ENCODE measurements at places on chromosomes 16 and 17. TPM values are rescaled to one million over a fixed set of nuclear protein-coding genes. Genes with fewer than 3 reads are reported as not detected.

GPT2 gene
- 113 TPM for total RNA-seq

BAHCC1 gene
- 3.8 TPM for total RNA-seq

CHAD gene
- total RNA-seq: 0.19 TPM

PDE6G gene
- total RNA-seq: not detected

TP53TG3E gene
- total RNA-seq: not detected

CIAPIN1 gene
- 42.9 TPM for total RNA-seq

NDUFAF8 gene
- 35.1 TPM for total RNA-seq

DNA sequence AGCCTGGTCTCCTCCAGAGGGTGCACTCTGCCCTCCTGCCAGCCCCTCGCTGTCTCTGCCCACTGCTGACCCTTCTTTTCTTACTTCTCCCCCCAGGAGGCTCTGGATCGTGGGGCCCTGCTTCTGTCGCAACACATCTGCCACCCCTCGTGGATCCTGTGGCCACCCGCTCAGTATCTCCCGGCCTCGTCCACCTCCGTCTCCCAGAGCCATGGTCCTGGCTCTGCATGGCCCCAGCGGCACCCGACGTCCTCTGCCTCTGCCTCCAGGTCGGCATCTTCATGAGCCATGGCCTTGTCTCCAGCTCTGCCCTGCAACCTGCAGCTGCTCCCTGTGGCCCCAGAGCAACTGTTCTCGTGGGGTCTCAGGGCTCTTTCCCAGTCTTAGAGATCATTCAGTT is 12.1 kb upstream of the ACSF3 start:
- DNase-seq: no peak
- H3K4me1 ChIP-seq: no peaks in the 10 kb centered on the region
- H3K27me3 ChIP-seq: no peaks in the 10 kb centered on the region
- H3K4me3 ChIP-seq: no peak overlapping the region

- H3K27ac ChIP-seq: peak overlapping the region; percentile 94
- H3K27me3 ChIP-seq: no peaks in the 10 kb centered on the region
- H3K4me3 ChIP-seq: no peak overlapping the region
- peaks cover 4% of the 10 kb centered on the region for H3K36me3 ChIP-seq
- peaks cover 32% of the 10 kb centered on the region for H3K4me1 ChIP-seq
Observed at GRCh38 chr17:77462090-77462489, 321.3 kb downstream of the SEC14L1 start.

GRCh38 chr17:63419949-63420867 is 25.9 kb downstream of the CYB561 start:
- peaks cover 70% of the 10 kb centered on the region for H3K36me3 ChIP-seq
- no peak overlapping the region for H3K27ac ChIP-seq
- no peak overlapping the region for H3K4me3 ChIP-seq
- no peaks in the 10 kb centered on the region for H3K27me3 ChIP-seq
- H3K4me1 ChIP-seq: peaks cover 20% of the 10 kb centered on the region
- no peak for DNase-seq

GRCh38 chr17:52024300-52024870 is 134.1 kb downstream of the CA10 start:
- no peaks in the 10 kb centered on the region for H3K27me3 ChIP-seq
- no peaks in the 10 kb centered on the region for H3K4me1 ChIP-seq
- no peak for DNase-seq
- no peak overlapping the region for H3K4me3 ChIP-seq

GRCh38 chr16:85153046-85153445 is 40.8 kb upstream of the CIBAR2 start:
- no peaks in the 10 kb centered on the region for H3K27me3 ChIP-seq
- no peak overlapping the region for H3K4me3 ChIP-seq
- DNase-seq: no peak
- peaks cover 14% of the 10 kb centered on the region for H3K4me1 ChIP-seq
- H3K36me3 ChIP-seq: no peaks in the 10 kb centered on the region
- H3K27ac ChIP-seq: no peak overlapping the region

DNA sequence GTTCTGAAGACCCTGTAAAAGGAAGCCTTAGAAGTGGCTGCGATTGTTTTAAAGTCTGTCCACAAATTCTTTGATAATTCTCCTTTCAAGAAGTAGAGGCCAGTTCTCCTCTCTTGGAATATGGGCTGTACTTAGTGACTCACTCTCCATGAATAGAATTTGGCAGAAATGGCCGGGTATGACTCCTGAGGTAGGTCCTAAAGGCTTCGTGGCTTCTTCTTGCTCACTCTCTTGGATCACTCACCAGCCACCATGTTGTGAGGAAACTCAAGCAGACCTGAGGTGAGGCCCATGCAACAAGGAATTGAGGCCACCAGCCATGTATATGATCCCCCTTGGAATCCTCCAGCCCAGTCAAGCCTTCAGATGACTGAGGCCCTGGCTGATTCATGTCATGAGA is 75.8 kb downstream of the WWOX start:
- H3K27ac ChIP-seq: no peak overlapping the region
- no peaks in the 10 kb centered on the region for H3K27me3 ChIP-seq
- no peak overlapping the region for H3K4me3 ChIP-seq
- H3K36me3 ChIP-seq: no peaks in the 10 kb centered on the region

DNA sequence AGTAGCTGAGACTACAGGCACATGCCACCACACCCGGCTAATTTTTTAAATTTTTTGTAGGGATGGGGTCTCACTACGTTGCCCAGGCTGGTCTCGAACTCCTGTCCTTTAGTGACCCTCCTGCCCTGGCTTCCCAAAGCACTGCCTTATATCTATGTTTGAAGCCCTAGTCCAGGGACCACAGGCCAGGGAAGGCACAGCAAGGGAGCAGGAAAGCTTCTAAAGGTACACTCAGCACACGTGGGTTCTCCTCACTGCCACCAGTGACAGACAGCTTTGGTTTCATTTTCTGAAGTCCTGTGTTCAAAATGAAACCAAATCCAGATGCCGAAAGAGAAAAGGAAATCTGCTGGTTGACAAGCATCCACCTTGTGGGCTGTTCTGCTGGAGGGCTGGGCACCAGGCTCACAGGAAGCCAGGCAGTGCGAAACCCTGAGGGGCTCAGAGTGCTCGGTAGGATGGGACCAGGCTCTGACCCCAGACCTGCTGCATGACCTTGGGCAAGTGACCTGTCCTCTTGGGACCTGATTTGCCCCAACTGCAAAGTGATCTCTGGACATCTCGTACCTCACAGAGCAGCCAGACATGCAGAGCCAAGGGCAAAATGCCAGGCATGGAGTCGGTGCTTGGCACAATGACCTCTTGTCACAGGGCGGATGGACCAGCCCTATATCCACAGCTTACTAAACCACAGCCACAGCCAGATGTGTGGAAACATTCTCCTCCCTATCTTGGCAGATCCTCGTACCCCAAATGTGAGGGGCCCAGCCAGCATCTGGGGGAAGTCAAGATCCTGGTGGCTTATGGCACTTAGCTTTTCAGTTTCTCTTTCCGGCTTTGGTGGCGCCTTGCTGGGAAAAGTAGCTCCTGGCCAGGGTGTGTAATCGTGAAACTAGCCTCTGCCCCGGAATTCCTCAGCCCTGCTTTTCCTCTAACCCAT is 2.8 kb upstream of the SOCS1 start:
- no peaks in the 10 kb centered on the region for H3K36me3 ChIP-seq
- DNase-seq: no peak
- peak overlapping the region; percentile 36 for H3K27ac ChIP-seq
- H3K4me3 ChIP-seq: peak overlapping the region; percentile 13

GRCh38 chr17:42112552-42113176 is at the start of gene DHX58:
Gene DHX58, minus strand, starts transcription at chr17:42112714. Its CDS starts 822 bp downstream, at chr17:42111892.
- no peaks in the 10 kb centered on the region for H3K36me3 ChIP-seq
- H3K27me3 ChIP-seq: no peaks in the 10 kb centered on the region
- DNase-seq: no peak
- H3K4me3 ChIP-seq: peak within 1 kb of the TSS; percentile 67
- peak within 1 kb of the TSS; percentile 87 for H3K27ac ChIP-seq
- H3K4me1 ChIP-seq: peaks cover 59% of the 10 kb centered on the region

- peak overlapping the region; percentile 74 for H3K27ac ChIP-seq
- DNase-seq: no peak
- no peak overlapping the region for H3K4me3 ChIP-seq
- H3K27me3 ChIP-seq: no peaks in the 10 kb centered on the region
Observed at GRCh38 chr17:17098551-17099179, 56.4 kb downstream of the MPRIP start.

DNA sequence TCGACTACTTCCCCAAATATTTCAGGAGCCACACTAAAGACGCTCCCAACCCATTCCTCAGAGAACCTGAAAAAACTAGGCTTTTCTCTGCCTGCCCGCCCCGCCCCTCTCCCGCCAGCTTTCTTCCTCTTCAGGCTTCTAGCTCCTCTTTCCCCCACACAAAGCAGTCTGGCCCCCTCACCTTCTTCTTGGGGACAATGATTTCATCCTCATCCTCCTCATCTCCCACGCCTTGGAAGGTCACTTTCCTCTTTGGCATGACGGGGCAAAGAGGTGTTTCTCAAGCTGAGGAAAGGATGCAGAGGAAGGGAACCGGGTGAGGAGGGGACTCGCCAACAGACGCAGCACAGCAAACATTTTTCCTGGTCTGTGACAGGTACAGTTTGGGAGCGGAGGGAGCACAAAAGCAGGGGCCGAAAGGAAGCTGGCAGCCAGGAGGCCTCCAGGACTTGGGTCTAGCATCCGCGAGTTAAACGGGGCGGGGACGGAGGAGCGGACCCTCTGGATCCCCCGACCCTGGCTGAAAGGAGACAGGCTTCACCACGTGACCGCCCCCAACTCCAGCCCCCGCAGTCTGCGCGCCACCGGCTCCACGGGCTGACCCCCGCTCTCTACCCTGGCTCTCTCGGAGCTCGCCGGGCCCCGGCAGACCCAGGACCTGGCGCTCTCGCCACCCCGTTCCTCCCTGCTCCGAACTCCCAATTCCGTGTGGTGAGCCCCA is 525 bp downstream of the CD2BP2 start:
- no peak for DNase-seq
- peak overlapping the region; percentile 98 for H3K27ac ChIP-seq
- H3K4me1 ChIP-seq: peaks cover 39% of the 10 kb centered on the region
- peak overlapping the region; percentile 89 for H3K4me3 ChIP-seq

- H3K27ac ChIP-seq: peak overlapping the region; percentile 15
- peaks cover 49% of the 10 kb centered on the region for H3K4me1 ChIP-seq
- DNase-seq: no peak
- H3K4me3 ChIP-seq: no peak overlapping the region
- no peaks in the 10 kb centered on the region for H3K27me3 ChIP-seq
Observed at GRCh38 chr17:49621946-49622529, 46.4 kb downstream of the NXPH3 start.

DNA sequence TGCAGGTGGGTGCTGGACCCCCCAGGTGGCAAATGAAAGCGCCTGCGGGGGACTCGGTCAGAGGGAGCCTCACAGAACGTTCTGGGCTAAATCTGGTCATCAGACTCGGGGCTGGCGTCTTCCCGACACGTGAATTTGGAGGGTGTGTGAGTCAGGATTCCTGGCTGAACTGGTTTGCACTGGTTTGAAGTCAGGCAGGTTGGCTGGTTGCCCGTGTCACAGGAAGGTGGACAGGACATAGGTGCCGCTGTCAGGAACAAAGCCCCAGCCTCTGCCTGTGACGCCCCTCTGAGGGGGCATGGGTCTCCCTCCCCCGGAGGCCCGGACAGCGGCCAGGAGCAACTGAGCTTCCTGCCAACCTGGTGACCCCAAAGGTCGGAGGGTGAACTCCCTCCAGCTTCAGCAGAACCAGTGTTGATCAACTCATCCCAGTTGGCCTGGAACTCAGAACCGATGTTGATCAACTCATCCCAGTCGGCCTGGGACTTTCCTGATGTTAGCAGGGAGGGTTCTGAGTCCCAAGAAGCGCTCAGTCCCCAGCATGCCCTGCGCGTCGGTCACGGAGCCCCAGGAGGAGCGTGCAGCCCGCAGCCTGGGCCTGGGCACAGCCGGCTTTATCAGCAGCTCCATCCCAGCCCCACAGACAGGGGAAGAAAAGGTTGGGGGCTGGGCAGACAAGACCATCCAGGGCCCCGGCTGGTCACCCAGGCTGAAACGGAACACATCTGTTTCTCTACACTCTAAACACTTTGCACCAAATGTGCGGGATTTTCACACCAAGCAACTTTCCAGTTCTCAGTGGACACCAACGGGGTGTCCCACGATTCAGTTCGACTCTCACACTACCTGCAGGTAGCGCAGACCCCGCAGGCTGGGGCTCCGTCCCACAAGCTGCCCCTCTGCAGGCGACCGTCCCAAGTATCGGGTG is 14.4 kb upstream of the METRNL start:
- H3K4me3 ChIP-seq: no peak overlapping the region
- H3K27ac ChIP-seq: no peak overlapping the region
- no peaks in the 10 kb centered on the region for H3K4me1 ChIP-seq
- H3K36me3 ChIP-seq: no peaks in the 10 kb centered on the region
- DNase-seq: no peak
- no peaks in the 10 kb centered on the region for H3K27me3 ChIP-seq

DNA sequence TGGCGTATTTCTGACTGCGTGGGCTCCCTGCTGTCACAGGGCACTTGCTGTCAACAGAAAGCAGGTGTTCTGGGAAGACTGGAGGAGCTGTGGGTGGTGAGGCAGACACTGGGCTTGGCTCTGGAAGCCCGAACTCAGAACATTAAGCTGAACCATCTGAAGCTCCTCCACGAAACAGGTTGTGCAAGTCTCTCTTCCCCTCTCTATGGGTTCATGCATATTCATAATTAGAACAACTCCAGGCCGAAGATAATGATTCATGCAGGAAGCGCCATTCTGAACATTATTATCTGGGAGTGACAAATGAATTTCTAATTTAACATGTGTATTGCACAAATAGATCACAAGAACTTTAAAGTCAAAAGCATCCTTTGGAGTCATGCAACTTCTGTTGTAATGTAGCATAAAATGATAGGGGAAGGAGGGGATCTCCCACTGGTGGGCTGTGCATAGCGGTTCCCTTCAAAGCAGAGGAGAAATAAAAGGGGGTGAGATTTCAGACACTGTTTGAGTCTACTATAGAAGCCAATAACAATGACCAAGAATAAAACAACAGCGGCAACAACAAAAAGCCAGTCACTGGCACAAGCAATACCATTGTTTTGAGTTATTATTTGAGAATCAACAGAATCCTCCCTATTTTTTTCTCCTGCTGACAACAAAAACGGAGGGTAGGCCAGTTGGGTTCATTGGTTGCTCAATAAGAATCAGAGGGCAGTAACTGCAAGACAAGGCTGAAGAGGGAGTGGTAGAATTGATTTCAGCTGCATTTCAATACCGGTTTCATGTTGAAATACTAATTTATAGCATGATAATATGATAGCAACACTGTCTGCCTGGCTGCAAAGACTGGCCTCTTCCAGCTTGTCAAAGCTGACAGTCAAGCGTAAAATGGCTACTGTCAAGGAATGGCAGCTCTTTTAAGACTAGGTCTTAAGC is 407.3 kb downstream of the XYLT1 start:
- no peak overlapping the region for H3K4me3 ChIP-seq
- peaks cover 3% of the 10 kb centered on the region for H3K4me1 ChIP-seq
- H3K27me3 ChIP-seq: no peaks in the 10 kb centered on the region
- DNase-seq: no peak
- no peaks in the 10 kb centered on the region for H3K36me3 ChIP-seq

- H3K4me3 ChIP-seq: no peak overlapping the region
- H3K27me3 ChIP-seq: no peaks in the 10 kb centered on the region
- no peaks in the 10 kb centered on the region for H3K4me1 ChIP-seq
- no peak overlapping the region for H3K27ac ChIP-seq
- DNase-seq: no peak
Observed at GRCh38 chr17:72318131-72318530, 197.3 kb downstream of the SOX9 start.
